ENCODE measurements at places on chromosomes 4 and X.

DNA sequence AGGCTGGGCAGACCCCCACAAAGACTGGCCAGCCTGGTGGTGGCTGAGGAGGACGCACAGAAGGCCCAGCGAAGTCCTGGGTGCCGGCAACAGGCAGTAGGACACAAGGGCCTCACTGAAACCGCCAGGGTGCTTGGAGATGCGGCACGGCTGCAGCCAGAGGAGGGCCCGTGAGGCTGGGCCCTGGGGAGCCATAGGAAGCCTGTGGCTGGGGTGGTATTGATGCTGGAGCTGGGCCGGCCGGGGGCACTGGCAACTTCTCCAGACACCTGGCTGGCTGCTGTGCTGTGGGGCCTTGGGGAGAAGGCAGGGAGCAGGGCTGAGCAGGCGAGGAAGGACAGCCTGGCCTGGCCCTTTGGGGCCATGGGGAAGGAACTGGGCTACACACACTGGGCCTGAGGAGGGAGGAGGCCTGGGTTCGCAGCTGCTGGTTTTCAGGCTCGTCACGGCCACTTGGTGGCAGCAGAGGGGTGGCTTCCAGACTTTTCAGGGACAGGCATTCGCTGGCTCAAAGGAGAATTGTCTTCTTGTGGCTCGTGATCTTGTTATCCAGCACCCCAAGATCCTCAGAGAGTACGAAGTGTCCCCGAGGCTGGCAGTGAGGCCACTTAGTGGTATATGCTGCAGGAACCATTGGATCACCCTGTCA lies 37.2 kb downstream of the ATP2B3 start:
- DNase-seq, result peak; percentile 19

- no peak for DNase-seq
These were observed 127.3 kb upstream of the CPEB2 start for GRCh38 chr4:14874990-14875389.

- DNase-seq, result peak; percentile 87
These were observed 2.8 kb upstream of the CHIC2 start for GRCh38 chr4:54067166-54067565.

DNA sequence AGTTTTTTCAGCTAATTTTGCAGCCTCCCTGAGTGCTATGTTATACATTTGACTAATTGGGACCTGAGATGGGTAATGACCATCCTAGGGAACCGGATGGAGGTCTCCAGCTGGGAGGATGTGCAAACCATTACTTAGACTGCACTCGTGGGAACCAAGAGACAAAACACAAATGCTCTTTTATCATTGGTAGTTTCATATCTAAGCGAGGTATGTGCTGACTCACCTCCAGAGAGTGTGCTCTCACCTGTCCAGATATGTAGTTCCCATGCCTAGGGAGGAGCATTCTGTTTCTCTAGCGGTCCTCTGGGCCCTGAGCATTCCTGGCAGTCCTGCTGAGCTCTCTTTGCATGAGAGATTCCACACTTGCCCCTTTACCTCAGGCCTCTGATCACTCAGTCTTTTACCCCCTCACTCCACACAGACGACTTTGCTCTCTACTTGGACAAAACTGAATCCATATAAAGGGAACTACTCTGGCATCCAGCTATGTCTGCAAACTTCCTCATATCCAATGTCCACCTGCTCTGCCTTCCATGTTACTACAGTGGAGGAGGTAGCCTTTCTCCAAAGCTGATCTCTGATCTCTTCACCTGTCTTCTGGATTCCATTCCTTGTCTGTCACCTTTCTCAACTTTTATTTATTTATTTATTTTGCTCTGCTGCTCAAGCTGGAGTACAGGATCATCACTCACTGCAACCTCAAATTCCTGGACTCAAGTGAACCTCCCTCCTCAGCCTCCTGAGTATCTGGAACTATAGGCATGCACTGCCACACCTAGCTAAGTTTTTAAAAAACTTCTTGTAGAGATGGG lies 88.4 kb downstream of the LRP2BP start:
- no peak for DNase-seq

- peak; percentile 36 for DNase-seq
These were observed 12.1 kb downstream of the LETM1 start for GRCh38 chr4:1843852-1844251.

- no peak for DNase-seq
These were observed 118.5 kb upstream of the SHISA3 start for GRCh38 chr4:42278709-42279324.

GRCh38 chr4:96145601-96146000 lies 305.7 kb downstream of the PDHA2 start:
- peak; percentile 42 for DNase-seq

GRCh38 chrX:29143756-29144155 lies 556.5 kb downstream of the IL1RAPL1 start:
- DNase-seq, result peak; percentile 0

DNA sequence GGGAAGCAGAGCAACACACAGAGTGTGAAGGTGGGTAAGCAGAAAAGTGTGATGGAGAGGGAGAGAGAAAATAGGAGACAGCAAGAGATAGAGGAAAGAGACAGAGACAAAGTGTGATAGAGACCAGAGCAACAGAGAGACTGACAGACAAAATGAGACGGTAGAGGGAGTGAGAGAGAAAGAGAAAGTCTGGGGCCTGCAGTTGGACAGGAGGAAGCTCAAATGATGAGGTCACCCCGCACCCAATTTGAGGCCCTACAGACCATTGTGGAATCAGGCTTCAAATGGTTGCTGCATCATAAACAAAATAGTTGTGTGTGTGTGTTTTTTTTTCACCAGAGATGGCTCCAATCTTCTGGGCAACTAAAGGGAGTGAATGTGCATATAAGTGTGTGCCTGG lies 48.0 kb upstream of the ARHGAP36 start:
- no peak for DNase-seq

- DNase-seq, result no peak
These were observed 101.8 kb upstream of the HPF1 start for GRCh38 chr4:169859366-169860216.

GRCh38 chrX:30637874-30638815 lies 15.1 kb upstream of the GK start:
- DNase-seq, result no peak

GRCh38 chr4:94459462-94460161 lies 7.9 kb downstream of the PDLIM5 start:
- DNase-seq, result no peak

GRCh38 chr4:66300336-66300934 lies 630.1 kb upstream of the EPHA5 start:
- peak; percentile 3 for DNase-seq

DNA sequence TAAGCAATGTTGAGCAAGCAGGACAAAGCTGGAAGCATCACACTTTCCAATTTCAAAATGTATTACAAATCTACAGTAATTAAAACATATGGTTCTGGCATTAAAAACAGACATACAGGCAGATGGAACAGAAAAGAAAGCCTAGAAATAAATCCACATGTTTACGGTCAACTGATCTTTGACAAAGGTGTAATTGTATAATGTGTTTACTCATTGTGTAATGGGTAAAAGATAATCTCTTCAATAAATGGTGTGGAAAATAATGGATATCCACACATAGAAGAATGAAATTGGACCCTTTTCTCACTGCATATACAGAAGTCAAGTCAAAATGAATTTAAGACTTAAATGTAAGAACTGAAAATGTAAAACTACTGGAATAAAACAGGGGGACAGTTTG lies 394.2 kb downstream of the ANKRD50 start:
- no peak for DNase-seq

GRCh38 chrX:103806862-103807474 lies 25.1 kb downstream of the RAB9B start:
- no peak for DNase-seq

DNA sequence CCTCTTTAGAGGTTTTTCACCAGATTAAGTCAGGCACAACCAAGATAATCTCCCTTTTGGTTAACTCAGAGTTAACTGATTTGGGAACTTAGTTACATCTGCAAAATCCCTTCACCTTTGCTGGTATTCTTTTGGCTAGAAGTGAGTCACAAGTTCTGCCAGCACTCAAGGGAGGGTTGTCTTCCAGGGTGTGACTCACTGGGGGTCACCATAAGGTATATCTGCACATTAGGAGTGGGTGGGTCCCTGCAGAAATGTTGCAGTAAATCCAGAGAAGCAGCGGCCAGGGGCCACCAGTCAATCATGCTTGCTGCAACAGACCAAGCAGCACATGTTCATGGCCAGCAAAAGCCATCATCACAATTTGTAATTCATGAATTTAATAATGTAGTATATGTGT lies 59.8 kb upstream of the MAML3 start:
- DNase-seq, result peak; percentile 55

- no peak for DNase-seq
These were observed 504.5 kb upstream of the FRG1 start for GRCh38 chr4:189436207-189436606.

- DNase-seq, result peak; percentile 57
These were observed 63.2 kb downstream of the PHEX start for GRCh38 chrX:22095286-22095685.

DNA sequence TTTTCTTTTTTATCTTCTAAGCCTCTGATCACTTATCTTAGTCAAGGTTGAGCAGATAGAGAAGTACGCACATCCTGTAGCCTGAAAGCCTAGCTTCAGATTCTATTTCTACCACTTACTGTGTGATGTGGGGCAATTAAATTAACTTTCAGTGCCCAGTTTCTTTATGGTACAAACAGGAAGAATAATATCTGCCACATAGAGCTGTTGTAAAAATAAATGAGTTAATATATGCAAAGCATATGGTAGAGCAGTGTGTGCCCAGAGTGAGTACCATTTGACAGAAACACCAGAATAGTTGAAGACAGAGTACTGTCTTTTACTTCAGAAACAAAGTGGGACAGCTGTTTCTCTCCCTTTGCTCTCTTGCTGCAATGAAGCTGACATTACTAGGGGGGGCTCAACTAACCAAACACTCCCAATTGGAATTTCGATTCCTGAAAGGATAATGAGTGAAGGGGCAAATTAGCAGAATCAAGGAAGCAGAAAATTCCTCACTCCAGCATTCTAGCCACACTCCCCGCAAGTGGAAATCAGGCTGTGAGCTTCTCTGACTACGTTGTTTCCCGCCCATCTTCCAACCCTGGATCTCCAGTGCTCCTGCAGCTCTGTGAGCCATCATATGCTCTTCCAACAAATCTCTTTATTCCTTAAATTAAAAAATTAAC lies 80.4 kb downstream of the MAPK10 start:
- DNase-seq, result no peak

DNA sequence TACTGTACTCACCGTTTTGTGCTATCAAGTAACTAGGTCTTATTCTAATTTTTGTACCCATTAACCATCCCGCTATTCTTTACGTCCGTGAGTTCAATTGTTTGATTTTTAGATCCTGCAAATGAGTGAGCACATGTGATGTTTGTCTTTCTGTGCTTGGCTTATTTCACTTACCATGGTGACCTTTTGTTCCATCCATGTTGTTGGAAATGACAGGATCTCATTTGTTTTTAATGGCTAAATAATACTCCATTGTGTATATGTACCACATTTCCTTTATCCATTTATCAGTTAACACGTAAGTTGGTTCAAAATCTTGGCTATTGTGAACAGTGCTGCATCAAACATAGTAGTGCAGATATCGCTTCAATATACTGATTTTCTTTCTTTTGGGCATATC lies 48.3 kb downstream of the USP9X start:
- DNase-seq, result no peak

GRCh38 chr4:24146127-24146526 lies 256.3 kb upstream of the PPARGC1A start:
- no peak for DNase-seq

GRCh38 chr4:152181150-152181549 lies 354.7 kb downstream of the FBXW7 start:
- DNase-seq, result no peak

- no peak for DNase-seq
These were observed 300.6 kb downstream of the PPP4R3C start for GRCh38 chrX:27162496-27162895.

GRCh38 chr4:150896497-150896896 lies 118.6 kb downstream of the LRBA start:
- no peak for DNase-seq

DNA sequence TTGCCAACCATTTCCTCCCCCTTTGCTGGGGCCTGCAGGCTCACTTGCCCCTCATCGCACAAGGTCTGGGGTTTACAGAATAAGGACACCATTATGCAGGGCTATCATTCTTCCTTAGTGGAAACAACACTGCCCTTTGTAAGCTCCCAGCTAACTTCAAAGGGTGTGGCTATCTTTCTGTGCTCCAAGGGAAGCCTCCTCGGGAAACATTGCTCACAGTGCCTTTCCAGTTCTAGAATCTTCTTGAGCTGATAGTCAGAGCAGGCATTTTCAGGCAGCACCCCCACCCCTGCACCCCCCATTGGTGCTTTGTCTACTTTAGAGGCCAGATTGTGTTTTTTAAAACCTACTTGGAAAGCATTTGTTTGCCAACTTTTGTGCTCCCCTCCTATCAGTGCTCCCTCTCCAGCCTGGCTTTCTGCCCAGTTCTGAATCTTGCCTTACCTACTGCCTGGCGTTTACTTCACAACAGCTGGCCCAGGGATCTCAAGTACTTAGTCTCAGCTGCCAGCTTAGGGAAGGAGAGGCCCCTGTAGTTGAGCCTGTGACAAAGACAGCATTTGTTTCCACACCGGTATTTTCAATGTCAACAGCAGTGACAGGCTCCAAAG lies 53.5 kb downstream of the PLAC1 start:
- peak; percentile 71 for DNase-seq

- DNase-seq, result no peak
These were observed 69.8 kb downstream of the RGS12 start for GRCh38 chr4:3362431-3363287.
